ENCODE measurements at places on chromosomes 13 and 19.
A peak's percentile ranks its signal among the peaks of the same experiment; 100 is the strongest.

GRCh38 chr13:46578590-46578975, 25.6 kb downstream of the LRCH1 start:
- H3K27ac ChIP-seq: peak overlapping the region; percentile 52
- DNase-seq: no peak
- peaks cover 42% of the 10 kb centered on the region for H3K4me1 ChIP-seq

GRCh38 chr13:87671753-87672605, 808 bp downstream of the SLITRK5 start:
- no peaks in the 10 kb centered on the region for H3K36me3 ChIP-seq
- H3K4me3 ChIP-seq: peak overlapping the region; percentile 51
- no peak for DNase-seq
- peaks cover 65% of the 10 kb centered on the region for H3K27me3 ChIP-seq
- H3K27ac ChIP-seq: no peak overlapping the region

DNA sequence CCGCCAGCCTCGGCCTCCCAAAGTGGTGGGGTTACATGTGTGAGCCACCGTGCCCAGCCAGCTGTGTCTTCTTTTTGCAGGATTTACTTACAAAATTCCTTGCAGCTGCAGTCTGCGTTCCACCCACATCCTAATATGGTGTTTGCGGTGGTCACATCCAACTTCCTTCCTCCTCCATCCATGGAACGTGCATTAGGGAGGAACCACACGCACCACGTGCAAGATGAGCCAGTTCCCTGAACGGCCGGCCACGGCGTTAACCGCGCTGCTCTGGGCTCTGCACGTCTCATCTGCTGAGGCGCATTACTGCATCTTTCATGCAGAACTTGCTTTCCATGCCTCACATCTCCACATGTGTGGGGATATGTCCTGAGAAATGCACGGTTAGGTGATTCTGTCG, 13.0 kb upstream of the SIGLEC11 start:
- DNase-seq: no peak
- H3K27ac ChIP-seq: no peak overlapping the region
- H3K27me3 ChIP-seq: no peaks in the 10 kb centered on the region
- peaks cover 5% of the 10 kb centered on the region for H3K4me1 ChIP-seq
- no peak overlapping the region for H3K4me3 ChIP-seq

DNA sequence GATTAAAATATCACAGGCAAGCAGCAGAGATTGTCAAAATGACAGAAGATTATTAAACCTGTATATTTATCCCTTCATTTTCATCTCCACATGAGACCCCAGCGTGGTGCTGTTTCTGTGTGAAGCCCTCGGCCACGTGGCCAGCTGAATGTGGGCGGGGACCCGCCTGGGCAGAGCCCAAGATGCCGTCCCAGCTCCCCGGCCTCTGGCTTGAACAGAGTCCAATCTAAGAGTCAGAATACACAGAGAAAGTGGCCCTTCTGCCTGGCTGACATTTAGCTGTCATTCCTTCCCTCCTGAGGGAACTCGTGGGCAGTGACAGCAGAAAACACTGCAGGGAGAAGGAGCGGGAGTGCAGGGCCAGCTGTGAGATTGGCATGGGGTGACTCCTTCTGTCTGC, 34.9 kb upstream of the UQCRFS1 start:
- H3K4me1 ChIP-seq: no peaks in the 10 kb centered on the region
- no peaks in the 10 kb centered on the region for H3K27me3 ChIP-seq
- no peaks in the 10 kb centered on the region for H3K36me3 ChIP-seq

- H3K4me3 ChIP-seq: no peak overlapping the region
- no peaks in the 10 kb centered on the region for H3K36me3 ChIP-seq
- no peak overlapping the region for H3K27ac ChIP-seq
- H3K27me3 ChIP-seq: no peaks in the 10 kb centered on the region
These were observed 28.7 kb upstream of the SLC7A10 start for GRCh38 chr19:33254245-33254824.

GRCh38 chr13:46621792-46622629, 69.0 kb downstream of the LRCH1 start:
- peaks cover 58% of the 10 kb centered on the region for H3K4me1 ChIP-seq
- H3K36me3 ChIP-seq: no peaks in the 10 kb centered on the region
- peak overlapping the region; percentile 66 for H3K27ac ChIP-seq
- no peak for DNase-seq
- H3K4me3 ChIP-seq: no peak overlapping the region

GRCh38 chr13:51068501-51068900, 42.6 kb downstream of the C13orf42 start:
- no peak overlapping the region for H3K27ac ChIP-seq
- H3K27me3 ChIP-seq: no peaks in the 10 kb centered on the region
- no peak for DNase-seq
- H3K4me3 ChIP-seq: no peak overlapping the region
- H3K36me3 ChIP-seq: no peaks in the 10 kb centered on the region
- no peaks in the 10 kb centered on the region for H3K4me1 ChIP-seq

- no peaks in the 10 kb centered on the region for H3K36me3 ChIP-seq
- no peak for DNase-seq
- no peak overlapping the region for H3K27ac ChIP-seq
These were observed 182.6 kb upstream of the IRS2 start for GRCh38 chr13:109968876-109969577.

GRCh38 chr13:79650688-79651087, 169.7 kb downstream of the NDFIP2 start:
- DNase-seq: no peak
- no peaks in the 10 kb centered on the region for H3K27me3 ChIP-seq
- peaks cover 19% of the 10 kb centered on the region for H3K4me1 ChIP-seq
- H3K27ac ChIP-seq: no peak overlapping the region
- no peak overlapping the region for H3K4me3 ChIP-seq

DNA sequence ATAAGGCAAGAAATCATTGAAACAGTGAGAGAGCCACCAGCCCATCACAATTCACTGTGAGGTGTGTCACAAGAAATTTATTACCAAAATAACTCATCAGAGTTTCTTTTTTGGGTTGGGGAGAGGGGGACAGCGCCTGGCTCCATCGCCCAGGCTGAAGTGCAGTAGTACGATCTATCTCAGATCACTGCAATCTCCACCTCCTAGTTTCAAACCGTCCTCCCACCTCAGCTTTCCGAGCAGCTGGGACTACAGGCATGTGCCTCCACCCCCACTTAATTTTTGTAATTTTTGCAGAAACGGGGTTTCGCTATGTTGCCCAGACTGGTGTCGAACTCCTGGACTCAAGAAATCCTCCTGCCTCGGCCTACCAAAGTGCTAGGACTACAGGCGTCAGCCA, 3.6 kb downstream of the IFNL1 start:
- DNase-seq: no peak
- no peak overlapping the region for H3K4me3 ChIP-seq
- no peak overlapping the region for H3K27ac ChIP-seq

GRCh38 chr13:73228546-73228945, 169.7 kb downstream of the KLF5 start:
- H3K27me3 ChIP-seq: no peaks in the 10 kb centered on the region
- H3K4me1 ChIP-seq: no peaks in the 10 kb centered on the region
- peak overlapping the region; percentile 67 for H3K27ac ChIP-seq
- no peaks in the 10 kb centered on the region for H3K36me3 ChIP-seq

GRCh38 chr13:42633495-42633894, 59.5 kb downstream of the TNFSF11 start:
- no peak overlapping the region for H3K4me3 ChIP-seq
- H3K27me3 ChIP-seq: no peaks in the 10 kb centered on the region
- H3K4me1 ChIP-seq: no peaks in the 10 kb centered on the region
- H3K36me3 ChIP-seq: no peaks in the 10 kb centered on the region
- H3K27ac ChIP-seq: no peak overlapping the region

- H3K4me3 ChIP-seq: no peak overlapping the region
- H3K27me3 ChIP-seq: no peaks in the 10 kb centered on the region
- DNase-seq: no peak
- no peaks in the 10 kb centered on the region for H3K36me3 ChIP-seq
These were observed 5.9 kb downstream of the CEACAM19 start for GRCh38 chr19:44677019-44677811.

DNA sequence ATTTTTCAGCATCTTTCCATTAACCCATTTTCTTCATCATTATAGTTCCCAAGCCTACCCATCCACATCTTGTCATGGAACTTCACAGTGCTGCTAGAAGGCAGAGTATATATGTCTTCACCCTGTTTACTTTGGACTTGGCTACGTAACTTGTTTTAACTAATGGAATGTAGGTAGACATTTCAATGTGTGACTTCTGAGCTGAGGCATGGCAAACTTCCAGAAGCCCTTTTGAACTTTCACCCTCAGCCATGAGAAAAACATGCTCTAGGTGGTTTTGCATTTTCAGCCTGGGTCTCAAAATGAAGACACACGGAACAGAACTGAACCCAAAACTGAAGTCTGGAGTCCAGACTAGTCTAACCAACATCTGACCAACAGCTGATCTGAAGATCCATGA, 3.2 kb downstream of the TEX30 start:
- no peak for DNase-seq
- no peaks in the 10 kb centered on the region for H3K27me3 ChIP-seq
- peaks cover 25% of the 10 kb centered on the region for H3K36me3 ChIP-seq
- peaks cover 10% of the 10 kb centered on the region for H3K4me1 ChIP-seq
- no peak overlapping the region for H3K27ac ChIP-seq

GRCh38 chr13:22648320-22648801, 532.4 kb upstream of the SGCG start:
- H3K27me3 ChIP-seq: no peaks in the 10 kb centered on the region
- H3K4me1 ChIP-seq: no peaks in the 10 kb centered on the region
- no peaks in the 10 kb centered on the region for H3K36me3 ChIP-seq
- DNase-seq: no peak
- no peak overlapping the region for H3K27ac ChIP-seq
- H3K4me3 ChIP-seq: no peak overlapping the region

DNA sequence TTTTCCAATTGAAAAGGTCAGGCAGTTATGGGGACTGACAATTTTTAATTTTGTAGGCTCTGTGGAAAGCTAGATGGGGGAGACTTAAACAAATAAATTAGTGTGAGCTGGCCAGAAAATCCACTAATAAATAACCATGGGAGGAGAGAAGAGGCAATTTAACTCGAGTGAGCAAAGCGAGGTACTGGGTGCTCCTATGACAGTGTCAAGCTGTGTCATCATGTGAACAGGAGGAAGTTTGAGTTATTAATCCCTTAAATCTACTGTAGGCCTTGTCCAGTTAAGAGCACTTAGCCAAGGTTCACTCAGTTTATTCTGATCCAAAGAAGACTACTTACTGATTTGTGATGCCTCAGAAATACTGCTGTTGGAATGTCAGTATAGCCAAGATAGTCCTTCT, 122.8 kb downstream of the OXGR1 start:
- H3K4me1 ChIP-seq: no peaks in the 10 kb centered on the region
- no peak overlapping the region for H3K27ac ChIP-seq
- no peak overlapping the region for H3K4me3 ChIP-seq
- no peaks in the 10 kb centered on the region for H3K27me3 ChIP-seq
- H3K36me3 ChIP-seq: no peaks in the 10 kb centered on the region
- DNase-seq: no peak

Data from esophagus squamous epithelium (tissue), 5 donors.